DND-41 (cell line): ENCODE measurements at places on chromosomes 1 and 21.

GRCh38 chr1:19397217-19397945, 85.3 kb downstream of the SLC66A1 start:
- no peak overlapping the region for H3K4me3 ChIP-seq
- peaks cover 19% of the 10 kb centered on the region for H3K4me1 ChIP-seq
- peaks cover 9% of the 10 kb centered on the region for H3K36me3 ChIP-seq

GRCh38 chr1:33349081-33349759, 28.3 kb upstream of the A3GALT2 start:
- no peaks in the 10 kb centered on the region for H3K27me3 ChIP-seq
- DNase-seq: peak; percentile 53
- peaks cover 48% of the 10 kb centered on the region for H3K4me1 ChIP-seq
- H3K36me3 ChIP-seq: peaks cover 26% of the 10 kb centered on the region

GRCh38 chr1:89781494-89782126, 39.2 kb upstream of the LRRC8D start:
- H3K36me3 ChIP-seq: no peaks in the 10 kb centered on the region
- no peaks in the 10 kb centered on the region for H3K27me3 ChIP-seq
- H3K4me3 ChIP-seq: peak overlapping the region; percentile 36
- peak overlapping the region; percentile 76 for H3K27ac ChIP-seq

GRCh38 chr21:45551316-45551715, 9.1 kb upstream of the SLC19A1 start:
- peaks cover 42% of the 10 kb centered on the region for H3K4me1 ChIP-seq
- no peak for DNase-seq
- peak overlapping the region; percentile 50 for H3K4me3 ChIP-seq
- H3K27ac ChIP-seq: peak overlapping the region; percentile 89
- H3K36me3 ChIP-seq: no peaks in the 10 kb centered on the region; the same call in 1 of the 2 replicates

- peaks cover 4% of the 10 kb centered on the region for H3K27me3 ChIP-seq
- DNase-seq: no peak
- no peak overlapping the region for H3K4me3 ChIP-seq
- H3K27ac ChIP-seq: no peak overlapping the region
- H3K36me3 ChIP-seq: no peaks in the 10 kb centered on the region
Measured at GRCh38 chr1:15236321-15236721, 10.7 kb upstream of the FHAD1 start.

DNA sequence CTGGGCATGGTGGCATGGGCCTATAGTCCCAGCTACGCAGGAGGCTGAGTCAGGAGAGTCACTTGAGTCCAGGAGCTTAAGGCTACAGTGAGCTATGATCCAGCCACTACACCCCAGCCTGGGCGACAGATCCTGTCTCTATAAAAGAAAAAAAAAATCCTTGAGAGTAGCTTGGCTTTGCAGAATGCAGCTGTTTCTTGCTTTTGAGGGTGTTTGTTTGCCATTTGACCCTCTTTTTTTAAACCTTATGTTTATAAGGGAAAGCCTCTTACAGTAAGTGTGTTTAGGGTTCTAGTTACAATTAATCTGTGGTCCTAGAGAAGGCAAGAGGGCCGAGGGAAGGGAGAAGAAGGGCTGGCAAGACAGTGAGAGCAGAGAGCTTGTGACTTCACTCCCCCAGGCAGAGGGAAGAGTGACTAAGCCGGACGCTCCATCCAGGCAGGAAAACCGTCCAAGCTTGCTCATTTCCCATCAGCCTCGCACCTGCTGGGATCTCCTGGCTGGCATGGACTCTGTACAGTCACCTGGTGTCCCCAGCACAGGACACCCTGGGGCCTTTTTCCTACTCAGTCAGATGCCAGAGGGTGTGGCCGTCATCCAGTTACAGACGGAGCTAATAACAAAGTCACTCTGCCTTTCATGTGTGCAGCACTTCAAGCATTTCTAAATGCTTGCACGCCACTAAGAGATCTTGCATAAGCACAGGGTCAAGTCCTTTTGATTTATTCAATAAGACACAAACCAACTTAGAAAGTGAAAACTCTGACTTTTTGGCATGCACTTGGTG, 55.5 kb upstream of the PSEN2 start:
- DNase-seq: no peak
- no peak overlapping the region for H3K4me3 ChIP-seq

DNA sequence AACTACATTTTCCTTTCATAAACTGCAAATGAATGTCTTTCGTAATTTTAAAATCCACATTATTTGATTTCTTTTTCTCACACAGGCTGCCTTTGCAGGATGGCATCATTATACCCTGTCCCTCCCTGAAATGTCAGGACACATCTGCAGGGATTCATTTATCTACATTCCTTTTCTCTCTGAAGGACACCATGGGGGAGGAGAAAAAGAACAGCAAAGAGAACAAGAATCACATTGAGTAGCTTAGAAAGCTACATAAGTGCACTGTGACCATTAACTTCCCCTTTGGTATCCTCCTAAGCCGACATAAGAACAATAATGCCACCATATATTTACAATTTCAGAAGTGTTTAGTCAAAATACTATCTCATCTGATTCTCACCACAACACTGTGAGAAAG, 129.5 kb downstream of the PIGK start:
- no peak overlapping the region for H3K27ac ChIP-seq
- no peaks in the 10 kb centered on the region for H3K4me1 ChIP-seq
- no peaks in the 10 kb centered on the region for H3K27me3 ChIP-seq
- H3K4me3 ChIP-seq: no peak overlapping the region
- DNase-seq: no peak

- H3K4me3 ChIP-seq: no peak overlapping the region
- no peak overlapping the region for H3K27ac ChIP-seq
- peaks cover 6% of the 10 kb centered on the region for H3K4me1 ChIP-seq
- DNase-seq: no peak
- no peaks in the 10 kb centered on the region for H3K36me3 ChIP-seq
Measured at GRCh38 chr1:26003262-26003661, 5.4 kb upstream of the PAFAH2 start.

DNA sequence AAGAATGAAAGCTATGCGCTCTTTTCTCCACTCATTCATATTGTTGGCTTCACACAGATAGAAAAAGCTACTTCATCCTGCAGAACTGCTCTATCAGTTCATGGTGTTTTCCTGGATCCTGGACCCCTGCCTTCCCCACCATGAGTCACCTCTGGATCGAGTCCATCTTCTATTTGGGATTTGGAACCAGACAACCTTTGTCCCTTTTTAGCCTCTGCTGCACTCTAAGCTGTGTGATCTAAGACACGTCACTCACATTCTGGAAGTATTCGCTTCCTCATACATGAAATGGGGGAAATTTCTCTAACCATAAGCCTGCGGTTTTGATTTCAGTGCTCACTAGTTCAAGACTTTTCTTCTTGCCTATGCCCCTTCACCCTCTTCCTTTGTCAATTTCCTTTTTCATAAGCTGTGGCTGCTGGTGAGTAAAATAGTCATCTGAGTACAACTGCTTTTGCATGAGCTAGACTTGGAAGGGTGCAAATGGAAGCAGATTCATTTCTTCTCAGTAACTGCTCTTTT, 14.1 kb upstream of the DEGS1 start:
- no peak overlapping the region for H3K4me3 ChIP-seq
- H3K36me3 ChIP-seq: no peaks in the 10 kb centered on the region
- peaks cover 17% of the 10 kb centered on the region for H3K4me1 ChIP-seq
- H3K27me3 ChIP-seq: no peaks in the 10 kb centered on the region
- DNase-seq: peak; percentile 43

DNA sequence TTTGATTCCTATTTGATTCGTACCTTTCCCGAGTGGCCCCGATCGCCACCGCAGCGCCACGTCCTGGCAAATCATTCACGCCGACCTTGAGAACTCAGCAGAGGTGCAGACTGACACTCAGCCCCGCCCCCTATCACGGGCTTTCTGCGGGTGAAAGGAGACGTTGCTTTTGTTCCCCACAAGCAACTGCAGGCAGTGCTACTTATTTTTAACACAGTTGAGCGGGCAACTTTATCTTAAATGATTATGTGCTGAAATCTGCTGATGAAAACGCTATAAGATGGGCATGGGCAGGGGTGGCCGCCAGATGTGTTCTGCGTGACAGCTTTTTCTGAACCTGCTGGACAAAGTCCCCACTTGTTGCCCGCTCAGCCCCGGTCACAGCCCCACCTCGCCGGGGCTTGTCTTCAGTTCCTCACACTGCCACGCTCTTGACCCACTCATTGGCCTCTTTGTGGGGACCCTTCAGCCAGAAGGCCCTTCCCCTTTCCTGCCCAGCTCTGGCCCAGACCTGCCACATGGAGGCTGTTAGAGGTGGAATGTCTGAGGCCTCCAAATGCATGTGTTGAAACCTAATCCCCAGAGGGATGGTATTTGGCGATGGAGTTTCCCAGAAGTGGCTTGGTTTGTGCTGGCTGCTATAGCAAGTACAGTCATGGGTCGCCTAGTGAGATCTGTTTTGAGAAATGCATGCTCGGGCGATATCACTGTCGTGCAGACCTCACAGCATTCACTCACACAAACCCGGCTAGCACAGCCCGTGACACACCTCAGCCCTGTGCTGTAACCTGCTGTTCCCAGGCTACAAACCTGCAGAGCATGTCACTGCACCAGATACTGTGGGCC, 15.7 kb upstream of the PDXK start:
- H3K4me3 ChIP-seq: no peak overlapping the region
- no peaks in the 10 kb centered on the region for H3K36me3 ChIP-seq
- no peaks in the 10 kb centered on the region for H3K27me3 ChIP-seq

DNA sequence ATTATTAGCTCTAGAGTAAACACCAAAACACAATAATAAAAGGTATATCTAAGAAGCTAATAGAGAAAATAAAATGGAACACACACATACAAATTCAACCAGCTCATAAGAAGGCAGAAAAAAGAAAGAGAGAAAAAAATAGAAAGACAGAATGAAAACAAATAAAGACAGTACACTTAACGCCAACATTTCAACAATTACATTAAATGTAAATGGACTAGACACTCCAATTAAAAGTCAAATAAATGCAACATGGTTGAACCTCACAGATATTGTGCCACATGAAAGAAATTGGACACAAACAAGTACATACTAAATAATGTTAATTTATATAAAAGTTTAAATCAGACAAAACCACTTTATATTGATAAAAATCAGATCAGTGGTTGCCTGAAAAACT, 56.0 kb downstream of the SLC44A5 start:
- H3K27me3 ChIP-seq: no peaks in the 10 kb centered on the region
- H3K36me3 ChIP-seq: no peaks in the 10 kb centered on the region
- no peak overlapping the region for H3K27ac ChIP-seq
- no peak for DNase-seq
- H3K4me3 ChIP-seq: no peak overlapping the region

DNA sequence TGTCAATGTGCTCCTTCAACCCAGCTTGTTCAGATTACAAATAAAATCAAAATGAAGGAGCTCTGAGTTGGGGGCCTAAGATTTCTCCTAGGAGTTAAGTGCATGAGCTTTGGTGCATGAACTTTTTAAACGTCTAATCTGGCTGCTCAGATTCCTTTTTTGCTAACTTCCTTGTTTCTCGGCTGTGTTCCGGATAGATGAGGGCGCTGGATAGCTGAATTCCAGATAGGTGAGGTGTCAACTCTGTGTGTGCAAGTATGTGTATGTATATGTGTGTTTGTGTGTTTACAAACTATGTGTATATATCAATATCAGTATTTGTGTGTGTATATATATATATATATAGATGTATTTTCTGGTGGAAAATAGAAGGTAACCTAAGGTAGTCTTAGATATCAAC, 37.5 kb upstream of the RCAN3 start:
- H3K4me1 ChIP-seq: no peaks in the 10 kb centered on the region
- H3K27me3 ChIP-seq: no peaks in the 10 kb centered on the region
- H3K27ac ChIP-seq: no peak overlapping the region
- H3K36me3 ChIP-seq: peaks cover 20% of the 10 kb centered on the region

GRCh38 chr1:2145946-2146835, 48.4 kb downstream of the FAAP20 start:
- no peak overlapping the region for H3K27ac ChIP-seq
- DNase-seq: no peak
- no peaks in the 10 kb centered on the region for H3K36me3 ChIP-seq
- H3K27me3 ChIP-seq: peaks cover 11% of the 10 kb centered on the region

DNA sequence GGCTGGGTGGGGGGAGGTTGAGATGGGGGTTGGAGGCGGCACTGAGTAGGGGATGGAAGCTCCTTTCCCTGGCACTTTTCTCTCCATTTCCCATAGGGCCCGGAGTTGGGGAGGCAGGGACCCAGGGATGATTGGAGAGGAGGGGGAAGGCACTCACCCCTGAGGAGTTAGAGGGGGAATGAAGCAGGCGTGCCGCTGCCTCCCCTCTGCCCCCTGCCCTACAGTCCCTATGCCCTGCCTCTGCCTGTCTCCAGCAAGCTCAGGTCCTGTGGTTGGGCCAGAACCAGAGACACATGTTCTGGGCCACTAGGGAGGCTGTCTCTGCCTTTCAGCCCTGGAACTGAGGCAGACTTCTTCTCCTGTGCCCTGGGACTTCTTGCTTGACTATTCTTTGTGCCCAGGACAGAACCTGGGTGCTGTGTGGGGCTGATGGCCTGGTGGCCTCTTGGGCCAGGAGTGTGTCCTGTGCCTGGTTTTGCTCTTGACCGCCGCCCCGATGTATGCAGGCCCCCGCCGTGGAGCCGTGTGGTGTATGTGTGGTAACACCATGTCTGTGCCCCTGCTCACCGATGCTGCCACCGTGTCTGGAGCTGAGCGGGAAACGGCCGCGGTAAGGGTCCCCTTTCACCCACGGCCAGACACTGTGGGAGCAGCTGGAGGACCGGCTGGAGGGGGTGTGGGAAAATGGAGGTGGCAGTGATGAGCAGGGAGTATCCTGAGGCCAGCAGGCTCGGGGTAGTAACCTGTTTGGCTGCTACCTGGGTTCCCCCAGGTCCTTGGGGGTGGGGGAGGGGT, 1.4 kb downstream of the LYPLA2 start:
- H3K4me1 ChIP-seq: peaks cover 30% of the 10 kb centered on the region
- peak overlapping the region; percentile 1; the same call in 1 of the 2 replicates for H3K27ac ChIP-seq
- H3K27me3 ChIP-seq: no peaks in the 10 kb centered on the region
- H3K36me3 ChIP-seq: peaks cover 47% of the 10 kb centered on the region
